ENCODE measurements at places on chromosomes 4 and X. TPM values are rescaled to one million over a fixed set of nuclear protein-coding genes. Genes with fewer than 3 reads are reported as not detected.

DNA sequence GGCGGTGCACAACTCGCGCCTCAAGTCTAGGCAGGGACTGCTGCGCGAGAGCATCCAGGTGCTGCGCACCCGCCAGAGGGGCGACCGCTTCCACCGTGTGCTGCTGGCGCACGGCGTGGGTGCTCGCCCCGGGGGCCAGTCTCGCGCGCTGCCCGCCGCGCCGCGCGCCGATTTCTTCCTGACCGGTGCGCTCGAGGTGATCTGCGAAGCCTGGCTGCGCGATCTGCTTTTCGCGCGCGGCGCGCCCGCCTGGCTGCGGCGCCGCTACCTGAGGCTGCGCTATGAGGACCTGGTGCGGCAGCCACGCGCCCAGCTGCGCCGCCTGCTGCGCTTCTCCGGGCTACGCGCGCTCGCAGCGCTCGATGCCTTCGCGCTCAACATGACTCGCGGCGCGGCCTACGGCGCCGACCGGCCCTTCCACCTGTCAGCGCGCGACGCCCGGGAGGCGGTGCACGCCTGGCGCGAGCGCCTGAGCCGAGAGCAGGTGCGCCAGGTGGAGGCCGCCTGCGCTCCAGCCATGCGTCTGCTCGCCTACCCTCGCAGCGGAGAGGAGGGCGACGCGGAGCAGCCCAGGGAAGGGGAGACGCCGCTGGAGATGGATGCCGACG is 1.3 kb downstream of the CHST7 start:
- no peaks in the 10 kb centered on the region for H3K36me3 ChIP-seq
- H3K4me3 ChIP-seq, result peak overlapping the region; percentile 53
- peak overlapping the region; percentile 57 for H3K27ac ChIP-seq
- no peaks in the 10 kb centered on the region for H3K27me3 ChIP-seq

Gene PNMA6F
- total RNA-seq, result not detected

GRCh38 chr4:10171055-10171454 is 54.5 kb upstream of the WDR1 start:
- H3K4me3 ChIP-seq, result no peak overlapping the region
- DNase-seq, result no peak
- H3K27me3 ChIP-seq, result no peaks in the 10 kb centered on the region
- H3K27ac ChIP-seq, result no peak overlapping the region
- H3K4me1 ChIP-seq, result no peaks in the 10 kb centered on the region

- H3K36me3 ChIP-seq, result no peaks in the 10 kb centered on the region
- no peaks in the 10 kb centered on the region for H3K27me3 ChIP-seq
- H3K4me3 ChIP-seq, result no peak overlapping the region
- H3K4me1 ChIP-seq, result no peaks in the 10 kb centered on the region
- DNase-seq, result no peak
Measured at GRCh38 chr4:105815701-105816100, 79.6 kb upstream of the NPNT start.

GRCh38 chr4:21709761-21710160 is 238.8 kb downstream of the KCNIP4 start:
- no peak overlapping the region for H3K27ac ChIP-seq
- no peak for DNase-seq
- H3K36me3 ChIP-seq, result no peaks in the 10 kb centered on the region
- no peaks in the 10 kb centered on the region for H3K4me1 ChIP-seq

Gene TMSB15A
- total RNA-seq, result 12.7 TPM

Gene CYTL1
- 7.6 TPM for total RNA-seq

Gene ADH4
- not detected for total RNA-seq

GRCh38 chr4:75916091-75916661 is 13.9 kb upstream of the PPEF2 start:
- H3K27me3 ChIP-seq, result no peaks in the 10 kb centered on the region
- H3K4me1 ChIP-seq, result no peaks in the 10 kb centered on the region
- no peaks in the 10 kb centered on the region for H3K36me3 ChIP-seq
- no peak overlapping the region for H3K4me3 ChIP-seq

DNA sequence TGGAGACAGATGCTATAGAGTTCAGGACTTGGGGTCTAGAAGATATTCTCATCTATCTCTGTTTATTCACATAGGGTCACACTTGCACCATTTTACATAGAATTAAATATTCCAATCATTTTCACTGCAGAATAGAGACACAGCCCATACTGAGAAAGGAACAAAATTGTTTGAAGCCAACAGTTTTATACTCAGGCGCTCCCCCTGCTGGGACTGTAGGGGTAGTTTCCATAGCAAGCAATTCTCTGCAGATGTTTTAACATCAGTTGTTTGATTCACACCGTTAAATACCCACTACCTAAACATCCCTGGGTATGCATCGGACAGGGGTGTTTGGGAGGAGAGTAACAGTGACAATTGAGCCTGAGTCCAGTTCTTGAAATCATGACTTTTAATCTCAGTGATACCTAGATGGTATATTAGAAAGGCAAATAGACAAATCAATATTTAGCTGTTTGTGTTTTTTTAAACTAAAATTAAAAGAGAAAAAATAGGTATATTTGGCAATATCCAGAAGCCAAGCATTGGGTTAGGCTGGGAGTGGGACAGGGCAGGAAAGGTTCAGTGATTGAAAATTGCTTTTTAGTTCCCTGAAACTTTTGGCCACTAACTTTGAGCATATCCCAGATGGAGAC is 33.8 kb downstream of the LONRF3 start:
- DNase-seq, result peak; percentile 20
- H3K4me1 ChIP-seq, result no peaks in the 10 kb centered on the region
- H3K4me3 ChIP-seq, result no peak overlapping the region

Gene LRRC66
- total RNA-seq, result 0.90 TPM

- H3K36me3 ChIP-seq, result no peaks in the 10 kb centered on the region
- no peaks in the 10 kb centered on the region for H3K4me1 ChIP-seq
- DNase-seq, result no peak
- H3K4me3 ChIP-seq, result no peak overlapping the region
Measured at GRCh38 chr4:173449380-173449717, 50.4 kb upstream of the SCRG1 start.

DNA sequence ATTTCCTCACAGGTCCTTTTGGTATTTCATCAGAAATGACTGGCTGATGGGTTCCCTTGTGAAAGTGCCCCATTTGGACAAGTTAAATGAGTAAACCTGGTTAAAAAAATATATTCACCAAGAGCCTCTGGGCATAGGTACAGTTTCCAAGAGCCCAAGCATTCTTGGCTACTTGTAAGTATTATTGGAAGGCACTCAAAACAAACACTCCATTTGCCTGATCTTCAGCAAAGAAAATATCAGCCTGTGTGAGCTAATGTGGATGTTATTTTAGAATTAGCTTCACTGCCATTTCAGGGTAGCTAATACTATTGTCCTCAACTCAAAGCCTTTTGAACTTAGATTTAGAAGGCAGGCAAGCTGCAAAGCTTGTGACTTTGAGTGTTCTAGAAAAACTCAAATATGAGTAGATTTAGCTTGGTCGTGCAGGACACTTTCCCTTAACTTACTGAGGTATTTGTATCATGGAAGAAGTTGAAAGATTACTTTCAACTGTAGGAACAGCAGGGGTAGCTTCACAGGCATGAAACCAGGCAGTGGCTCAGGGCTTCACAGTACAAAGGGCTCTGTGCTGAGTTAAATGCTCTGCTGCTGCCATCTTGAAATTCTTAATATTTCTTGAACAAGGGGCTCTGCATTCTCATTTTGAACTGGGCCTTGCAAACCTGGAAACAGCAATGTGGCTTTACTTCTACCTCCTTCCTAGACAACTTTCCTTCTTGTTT is 177.2 kb downstream of the AMELX start:
- no peak for DNase-seq
- no peak overlapping the region for H3K4me3 ChIP-seq
- no peaks in the 10 kb centered on the region for H3K4me1 ChIP-seq
- peak overlapping the region; percentile 14 for H3K27ac ChIP-seq

Gene LARP7
- 22.3 TPM for total RNA-seq

- H3K36me3 ChIP-seq, result no peaks in the 10 kb centered on the region
- peak overlapping the region; percentile 73 for H3K4me3 ChIP-seq
- DNase-seq, result no peak
- H3K4me1 ChIP-seq, result no peaks in the 10 kb centered on the region
Measured at GRCh38 chrX:12975670-12975965, 708 bp downstream of the TMSB4X start.

GRCh38 chrX:5936438-5936837 is 292.2 kb downstream of the NLGN4X start:
- no peaks in the 10 kb centered on the region for H3K4me1 ChIP-seq
- peak; percentile 14 for DNase-seq
- no peak overlapping the region for H3K4me3 ChIP-seq
- no peaks in the 10 kb centered on the region for H3K27me3 ChIP-seq

DNA sequence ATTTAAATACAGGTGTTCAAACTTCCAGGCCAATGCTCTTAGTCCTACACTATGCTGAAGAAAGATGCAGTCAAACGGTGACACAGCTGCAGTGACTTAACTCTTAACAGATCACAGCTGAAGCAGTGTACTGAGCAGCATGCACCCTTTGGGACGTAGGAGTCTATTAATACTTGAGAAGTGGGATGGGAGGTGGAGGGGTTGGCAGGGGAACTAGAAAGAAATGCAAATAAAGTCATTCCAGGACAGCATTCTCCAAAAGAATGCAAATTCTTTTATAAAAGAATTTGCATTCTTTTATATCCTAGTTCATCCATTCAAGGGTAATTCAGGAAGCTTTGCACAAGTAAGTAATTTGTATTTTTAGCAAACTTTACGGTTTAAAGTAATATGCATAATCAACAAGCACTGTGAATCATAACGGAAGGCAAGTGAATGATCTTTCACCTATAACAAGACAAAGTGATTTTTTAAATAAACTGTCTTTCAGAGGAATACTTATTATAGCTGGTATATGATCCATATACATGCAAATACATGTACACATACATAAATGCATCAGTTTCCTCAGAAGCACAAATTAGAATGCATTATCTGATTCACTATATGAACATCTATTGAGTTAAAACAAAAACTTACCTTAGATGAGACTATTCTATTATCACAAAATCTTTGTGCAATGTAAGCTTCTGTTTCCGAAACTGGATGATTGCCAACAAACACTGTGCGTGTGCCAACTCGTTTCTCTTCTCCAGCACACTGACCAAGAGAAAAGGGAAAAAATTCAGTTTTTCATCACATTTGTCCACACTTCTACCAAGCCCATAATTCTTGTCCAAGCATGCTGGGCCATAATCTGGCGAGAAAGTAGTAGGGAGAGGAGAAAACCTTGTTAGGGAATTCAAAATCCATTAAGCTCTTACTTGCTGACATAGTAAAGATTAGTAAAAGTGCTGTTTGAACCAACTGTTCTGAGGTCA is 106.5 kb downstream of the ATP11C start:
- DNase-seq, result no peak
- no peaks in the 10 kb centered on the region for H3K4me1 ChIP-seq
- no peak overlapping the region for H3K27ac ChIP-seq
- H3K4me3 ChIP-seq, result no peak overlapping the region
- no peaks in the 10 kb centered on the region for H3K36me3 ChIP-seq

GRCh38 chr4:55440786-55441185 is 45.0 kb downstream of the TMEM165 start:
- H3K4me1 ChIP-seq, result no peaks in the 10 kb centered on the region
- H3K27me3 ChIP-seq, result no peaks in the 10 kb centered on the region
- H3K36me3 ChIP-seq, result no peaks in the 10 kb centered on the region
- DNase-seq, result no peak
- H3K4me3 ChIP-seq, result no peak overlapping the region
- H3K27ac ChIP-seq, result no peak overlapping the region

GRCh38 chr4:138741766-138742377 is 273.7 kb upstream of the NOCT start:
- no peaks in the 10 kb centered on the region for H3K36me3 ChIP-seq
- H3K27ac ChIP-seq, result no peak overlapping the region
- DNase-seq, result no peak

- H3K4me1 ChIP-seq, result no peaks in the 10 kb centered on the region
- no peaks in the 10 kb centered on the region for H3K27me3 ChIP-seq
- H3K4me3 ChIP-seq, result peak overlapping the region; percentile 66
- DNase-seq, result peak; percentile 54
Measured at GRCh38 chr4:141132709-141133145, 542 bp downstream of the RNF150 start.

- no peak overlapping the region for H3K27ac ChIP-seq
- no peak for DNase-seq
- no peaks in the 10 kb centered on the region for H3K27me3 ChIP-seq
- H3K4me3 ChIP-seq, result no peak overlapping the region
- H3K36me3 ChIP-seq, result no peaks in the 10 kb centered on the region
- H3K4me1 ChIP-seq, result no peaks in the 10 kb centered on the region
Measured at GRCh38 chr4:68954126-68954525, 2.5 kb upstream of the UGT2A3 start.

DNA sequence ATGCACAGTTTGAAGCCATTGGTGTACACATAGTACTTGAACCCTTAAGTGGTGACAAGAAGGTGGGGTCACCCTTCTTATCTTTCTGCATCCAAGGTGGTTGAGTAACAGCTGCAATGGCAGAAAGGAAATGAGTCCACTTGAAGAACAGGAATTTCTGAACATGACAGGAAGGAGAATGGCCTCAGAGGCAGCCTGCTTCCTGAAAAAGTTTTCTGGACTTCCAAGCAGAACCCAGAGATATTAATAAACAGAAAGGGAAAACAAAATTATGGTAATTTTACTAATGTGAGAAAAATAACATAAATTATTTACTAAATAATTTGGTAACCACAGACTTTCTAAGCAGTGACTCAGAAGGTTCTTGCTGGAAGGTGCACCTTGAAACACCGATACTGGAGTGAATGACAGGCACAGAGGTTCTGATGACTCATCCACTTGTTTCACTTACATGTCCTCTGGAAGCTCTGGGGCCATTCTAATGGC is 119.9 kb upstream of the HS3ST1 start:
- H3K36me3 ChIP-seq, result no peaks in the 10 kb centered on the region
- no peak for DNase-seq
- no peak overlapping the region for H3K27ac ChIP-seq
- no peaks in the 10 kb centered on the region for H3K4me1 ChIP-seq

Gene FAM53A
- total RNA-seq, result not detected

- H3K4me1 ChIP-seq, result no peaks in the 10 kb centered on the region
- H3K36me3 ChIP-seq, result no peaks in the 10 kb centered on the region
- no peak overlapping the region for H3K4me3 ChIP-seq
- peaks cover 7% of the 10 kb centered on the region for H3K27me3 ChIP-seq
Measured at GRCh38 chrX:10160211-10160610, 3.4 kb downstream of the CLCN4 start.

Gene FHIP1A
- 12.2 TPM for total RNA-seq

DNA sequence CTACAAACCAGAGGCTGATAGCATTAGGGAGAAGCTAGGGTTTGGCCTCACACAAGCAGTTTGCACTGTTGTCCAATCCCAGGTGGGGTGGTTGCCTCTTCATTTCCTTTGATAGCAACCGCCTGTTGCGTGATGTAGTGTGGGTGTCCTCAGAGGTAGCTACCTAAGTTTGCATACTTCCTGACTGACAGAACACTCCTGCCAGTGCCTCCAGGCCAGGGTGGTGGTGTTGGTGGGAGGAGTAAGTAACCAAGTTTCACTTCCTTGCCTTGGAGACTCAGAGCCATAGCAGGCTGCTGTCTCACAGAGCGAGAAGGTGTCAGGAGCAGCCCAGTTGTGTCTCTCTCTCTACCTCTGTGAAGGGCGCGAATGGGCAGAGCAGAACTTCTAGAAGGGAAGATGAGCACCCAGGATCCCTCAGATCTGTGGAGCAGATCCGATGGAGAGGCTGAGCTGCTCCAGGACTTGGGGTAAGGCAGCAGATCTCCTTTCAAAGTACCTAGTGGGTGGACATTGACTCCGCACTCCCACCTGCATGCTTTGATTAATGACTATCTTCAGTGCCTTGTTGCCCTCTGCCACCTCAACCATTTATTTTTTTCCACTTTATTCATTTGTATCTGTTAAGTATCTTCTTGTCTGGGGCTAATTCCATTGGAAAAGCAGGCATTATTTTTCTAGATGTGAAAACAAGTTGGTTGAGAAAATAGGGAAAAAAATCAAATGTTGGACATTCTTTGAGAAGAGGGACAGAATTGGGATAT is at the start of gene DAPP1:
TSS of gene DAPP1 (plus strand) at position 283 of the 764 bp plus-strand sequence. CDS start at position 370, 87 bp downstream.
- H3K27ac ChIP-seq, result peak within 1 kb of the TSS; percentile 55
- no peaks in the 10 kb centered on the region for H3K36me3 ChIP-seq
- H3K4me3 ChIP-seq, result no peak within 1 kb of the TSS
- no peaks in the 10 kb centered on the region for H3K27me3 ChIP-seq
- no peaks in the 10 kb centered on the region for H3K4me1 ChIP-seq

Measured in uterus (tissue), 4 donors.